ENCODE measurements at places on chromosomes 4 and X.

DNA sequence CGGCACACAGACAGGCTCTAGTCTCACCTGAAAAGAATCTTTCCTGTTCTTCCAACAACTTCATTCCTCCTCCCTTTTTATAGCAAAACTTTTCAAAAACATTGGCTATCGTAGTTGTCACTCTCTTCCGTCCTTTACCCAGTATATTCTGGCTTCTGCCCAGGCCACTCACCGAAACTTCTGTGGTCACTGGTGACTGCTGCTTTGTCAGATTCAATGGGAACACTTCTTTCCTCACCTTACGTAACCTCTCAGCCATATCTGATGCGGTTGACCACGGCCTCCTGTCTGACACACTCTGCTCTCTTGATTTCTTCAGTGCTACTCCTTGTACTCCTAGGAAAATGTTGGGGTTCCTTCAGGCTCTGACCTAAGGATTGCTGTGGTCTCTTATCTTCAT lies 9.2 kb upstream of the RNF150 start:
- no peak for DNase-seq

GRCh38 chr4:47597696-47598095 lies 112.6 kb downstream of the ATP10D start:
- DNase-seq = no peak

- DNase-seq = no peak
Measured at GRCh38 chrX:21813612-21814368, 25.6 kb upstream of the MBTPS2 start.

- DNase-seq = peak; percentile 24
Measured at GRCh38 chr4:68865188-68865638, 49.4 kb downstream of the UGT2B10 start.

- no peak for DNase-seq
Measured at GRCh38 chrX:24085101-24085500, 30.3 kb downstream of the EIF2S3 start.

DNA sequence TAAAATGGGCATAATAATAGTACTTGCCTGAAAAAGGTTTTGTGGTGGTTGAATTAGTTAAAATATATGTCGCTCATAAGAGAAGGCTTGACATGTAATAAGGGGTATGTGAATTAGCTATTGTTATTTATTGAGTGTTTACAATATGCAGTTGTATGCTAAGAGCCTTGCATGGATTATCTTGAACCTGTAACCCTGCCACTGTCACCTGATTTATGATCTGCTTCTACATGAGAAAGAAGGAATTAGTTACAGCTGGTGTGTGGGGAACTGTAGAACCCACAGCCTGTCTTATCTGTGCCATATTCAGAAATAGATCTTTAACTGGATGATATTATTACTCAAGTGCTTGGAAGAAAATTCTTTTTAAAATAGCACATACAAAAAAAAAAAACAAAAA lies 227.7 kb downstream of the LDB2 start:
- no peak for DNase-seq

- DNase-seq = no peak
Measured at GRCh38 chrX:1071351-1071750, 141.1 kb downstream of the CRLF2 start.

DNA sequence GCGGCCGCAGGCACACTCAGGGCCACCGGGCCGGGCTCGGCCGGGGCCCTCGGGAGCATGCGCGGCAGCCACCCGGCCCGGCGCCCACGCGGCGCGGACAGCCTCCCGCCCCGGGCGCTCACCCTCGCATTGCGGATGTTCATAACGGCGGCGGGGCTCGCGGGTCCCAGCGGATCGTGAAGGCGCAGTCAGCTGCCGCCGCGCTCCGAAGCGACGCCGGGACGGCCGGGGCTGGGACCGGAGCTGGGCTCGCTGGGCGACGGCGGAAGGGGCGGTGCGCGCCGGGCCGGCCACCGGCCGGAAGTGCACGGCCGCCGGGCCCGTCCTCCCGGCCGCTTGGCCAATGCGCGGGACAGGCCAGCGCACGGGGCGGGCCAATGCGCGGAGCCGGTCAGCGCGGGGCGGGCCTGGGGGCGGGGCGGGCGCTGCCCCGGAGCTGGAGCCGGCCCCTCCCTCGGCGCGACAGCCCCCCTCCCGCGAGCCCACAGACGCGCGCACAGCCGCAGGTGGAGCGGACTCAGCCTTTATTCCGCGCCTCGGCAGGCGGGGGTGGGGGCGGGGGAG lies at the start of gene NAA10:
Gene NAA10, minus strand, starts transcription at position 276 of the 564 bp plus-strand sequence. Its CDS starts 133 bp downstream, at position 143.
- DNase-seq = peak; percentile 61

DNA sequence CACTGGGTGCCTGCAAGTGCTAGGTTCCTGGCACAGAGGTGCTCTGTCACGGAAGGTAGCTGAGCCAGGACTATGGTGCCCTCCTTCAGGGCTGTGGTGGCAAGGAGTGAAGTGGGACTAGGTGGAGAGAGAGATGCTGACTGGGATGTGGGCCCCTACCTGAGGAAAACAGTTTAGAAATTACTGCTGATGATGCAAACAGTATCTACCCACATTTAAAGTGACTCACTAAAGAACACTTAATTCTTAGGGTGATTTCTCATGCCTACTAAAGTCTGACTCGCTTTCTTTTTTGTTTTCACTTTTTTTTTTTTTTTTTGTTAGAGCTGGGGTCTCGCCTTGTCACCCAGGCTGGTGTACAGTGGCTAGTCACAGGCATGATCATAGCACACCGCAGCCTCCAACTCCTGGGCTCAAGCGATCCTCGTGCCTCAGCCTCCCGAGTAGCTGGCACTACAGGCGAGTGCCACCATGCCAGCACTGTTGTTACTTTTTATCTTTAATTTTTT lies 3.1 kb downstream of the ZNF185 start:
- no peak for DNase-seq

- DNase-seq = no peak
Measured at GRCh38 chr4:21543514-21543913, 405.1 kb downstream of the KCNIP4 start.

- no peak for DNase-seq
Measured at GRCh38 chrX:16172391-16172790, 5.1 kb downstream of the MAGEB17 start.

Measured in NCI-H2029 (cell line).